Effector memory CD4-positive, alpha-beta T cell (primary cell): ENCODE measurements at places on chromosomes 5 and 9.

- no peak overlapping the region for H3K27ac ChIP-seq
- no peaks in the 10 kb centered on the region for H3K27me3 ChIP-seq
- no peaks in the 10 kb centered on the region for H3K36me3 ChIP-seq
Observed at GRCh38 chr9:92406477-92406876, 2.1 kb upstream of the OGN start.

- H3K27ac ChIP-seq: no peak overlapping the region
- no peaks in the 10 kb centered on the region for H3K27me3 ChIP-seq
- no peak for DNase-seq
- no peak overlapping the region for H3K4me3 ChIP-seq
Observed at GRCh38 chr9:38130724-38131123, 61.7 kb upstream of the SHB start.

DNA sequence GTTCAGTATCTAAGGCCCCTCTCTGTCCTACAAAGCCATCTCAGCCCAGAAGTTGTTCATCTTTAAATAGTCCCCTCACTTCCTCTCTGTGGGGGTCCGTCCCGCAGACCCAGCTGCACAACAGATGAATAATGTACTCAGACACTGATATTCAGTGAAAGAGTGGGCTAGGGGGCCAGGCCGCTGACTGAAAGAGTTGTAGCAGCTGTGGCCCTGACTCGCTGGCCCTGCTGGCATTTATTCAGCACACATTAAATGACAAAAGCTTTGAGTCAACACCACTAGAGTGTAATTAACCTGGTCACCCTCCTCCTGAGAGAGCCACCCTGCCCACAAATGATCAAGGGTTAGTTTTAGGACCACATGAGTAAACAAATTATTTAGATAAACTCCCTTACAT is 76.3 kb downstream of the MED10 start:
- H3K27ac ChIP-seq: no peak overlapping the region
- no peaks in the 10 kb centered on the region for H3K27me3 ChIP-seq
- DNase-seq: no peak
- H3K36me3 ChIP-seq: no peaks in the 10 kb centered on the region
- no peak overlapping the region for H3K4me3 ChIP-seq

GRCh38 chr5:5560016-5560415 is 137.5 kb downstream of the ICE1 start:
- H3K27me3 ChIP-seq: no peaks in the 10 kb centered on the region
- no peak for DNase-seq
- H3K4me1 ChIP-seq: no peaks in the 10 kb centered on the region
